ENCODE measurements at places on chromosomes 7 and 10.

DNA sequence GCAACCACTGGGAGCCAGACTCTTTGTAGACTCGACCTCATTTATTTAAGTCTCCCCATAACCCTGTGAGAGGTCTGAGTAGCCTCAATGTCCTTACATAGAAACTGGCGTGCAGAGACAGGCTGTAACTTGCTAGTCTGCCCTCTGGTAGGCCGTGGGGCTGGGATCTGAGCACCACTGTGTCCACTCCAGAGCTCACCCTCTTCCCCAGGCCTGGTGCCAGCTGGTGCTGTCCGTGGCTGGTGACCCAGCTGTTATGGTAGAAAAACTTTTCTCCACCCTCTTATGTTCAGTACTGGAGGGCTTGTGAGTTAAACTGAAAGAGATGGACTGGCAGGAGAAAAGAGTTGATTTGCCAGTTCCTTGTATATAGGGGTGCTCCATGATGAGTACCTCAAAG is 41.9 kb downstream of the ADAMTS14 start:
- DNase-seq = no peak

GRCh38 chr10:75240329-75241076 is 4.7 kb upstream of the COMTD1 start:
- no peak for DNase-seq

- DNase-seq = no peak
These were observed 133.7 kb upstream of the CDK1 start for GRCh38 chr10:60644436-60645130.

DNA sequence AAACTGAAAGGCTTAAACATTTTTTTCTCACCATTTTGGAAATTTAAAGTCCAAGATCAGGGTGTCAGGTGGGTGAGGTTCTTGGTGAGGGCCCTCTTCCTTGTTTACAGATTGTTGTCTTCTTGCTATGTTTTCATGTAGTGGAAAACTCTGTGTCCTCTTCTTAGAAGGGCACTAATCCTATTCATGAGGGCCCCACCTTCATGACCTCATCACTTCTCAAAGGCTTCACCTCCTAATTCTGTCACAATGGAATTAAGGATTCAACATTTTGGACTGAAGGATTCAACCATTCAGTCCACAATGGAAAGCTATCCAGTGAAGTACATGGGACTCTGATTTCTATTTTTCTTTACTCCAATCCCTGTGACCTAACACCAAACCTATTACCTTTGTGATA is 27.3 kb downstream of the MACC1 start:
- no peak for DNase-seq

DNA sequence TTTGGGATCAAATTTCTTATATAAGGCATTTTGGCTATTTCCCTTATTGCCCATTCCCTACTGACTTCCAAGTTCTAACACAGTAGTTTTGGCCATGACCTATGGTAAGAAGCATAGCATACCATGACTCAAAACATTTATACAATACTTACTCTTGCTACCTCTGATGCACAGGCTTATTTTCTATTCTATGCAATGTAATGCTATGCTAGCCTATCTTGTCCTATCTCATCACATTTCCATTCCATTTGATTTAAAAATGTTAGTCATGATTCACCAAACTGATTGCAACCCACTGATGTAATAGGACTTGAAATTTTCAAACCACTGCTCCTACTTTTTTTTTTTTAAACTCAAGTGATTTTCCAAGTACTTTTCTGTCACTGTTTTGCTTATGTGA is 658.5 kb downstream of the TYW1 start:
- DNase-seq = no peak

DNA sequence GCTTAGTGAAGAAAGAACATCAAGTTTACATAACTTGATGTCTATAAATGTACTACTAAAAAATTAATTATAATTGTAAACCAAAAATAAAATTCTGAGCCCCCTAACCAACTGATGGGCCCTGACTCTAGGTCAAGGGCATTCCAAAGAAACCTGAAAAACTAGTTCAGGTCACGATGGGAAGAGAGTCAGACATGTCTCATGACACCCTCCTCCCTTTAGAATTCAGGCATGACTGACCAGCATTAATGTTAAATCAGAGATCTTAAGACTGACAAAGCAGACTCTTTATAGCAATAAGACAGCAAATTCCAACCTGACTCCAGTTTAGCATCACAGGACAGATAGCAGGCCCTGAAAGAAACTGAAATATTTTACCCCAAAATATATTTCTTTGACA is 21.6 kb upstream of the OTUD1 start:
- DNase-seq = no peak

- no peak for DNase-seq
These were observed 30.1 kb downstream of the JCAD start for GRCh38 chr10:30029164-30029871.

DNA sequence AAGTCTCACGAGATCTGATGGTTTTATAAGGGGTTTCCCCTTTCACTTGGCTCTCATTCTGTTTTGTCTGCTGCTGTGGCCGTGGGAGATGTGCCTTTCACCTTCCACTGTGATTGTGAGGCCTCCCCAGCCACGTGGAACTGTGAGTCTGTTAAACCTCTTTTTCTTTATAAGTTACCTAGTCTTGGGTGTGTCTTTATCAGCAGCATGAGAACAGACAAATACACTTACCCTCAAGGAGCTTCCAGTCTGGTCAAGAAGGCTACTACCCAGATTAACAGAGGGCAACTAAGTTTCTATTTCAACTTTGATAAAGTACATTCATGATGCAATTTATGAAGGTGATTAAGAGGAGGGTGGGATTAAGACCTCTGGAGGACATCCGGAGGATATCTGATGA is 13.1 kb downstream of the SMKR1 start:
- DNase-seq = no peak

DNA sequence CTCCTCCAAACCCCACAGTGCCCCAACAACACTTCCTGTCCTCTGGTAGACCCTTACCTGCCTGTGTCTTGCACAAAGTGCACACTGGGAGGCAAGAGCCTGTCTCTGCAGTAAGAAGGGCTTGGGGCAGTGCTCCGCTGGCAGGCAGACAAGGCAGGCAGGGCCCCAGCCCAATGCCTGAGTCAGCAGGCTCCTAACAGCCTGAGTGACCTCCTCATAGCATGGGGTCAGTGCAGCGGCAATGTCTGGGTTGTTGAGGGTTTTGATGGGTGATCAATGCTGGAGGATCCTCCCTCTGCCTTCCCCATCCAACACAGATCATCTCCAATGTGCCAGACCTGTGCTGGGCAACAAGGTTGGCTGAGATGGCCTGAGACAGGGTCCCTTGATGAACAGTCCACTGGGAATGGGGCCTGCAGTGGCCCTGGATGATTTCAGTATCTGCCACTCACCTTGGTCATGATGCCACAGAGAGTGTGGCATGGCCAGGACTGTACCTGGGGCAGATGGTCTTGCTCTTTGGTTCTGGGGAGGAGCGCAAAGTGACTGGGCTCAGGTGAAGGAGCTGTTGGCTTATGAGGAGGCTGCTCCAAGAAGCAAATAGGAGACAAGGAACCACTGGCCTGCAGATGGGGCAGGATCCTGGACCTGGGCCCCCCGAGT is 55.6 kb upstream of the CAMK2B start:
- DNase-seq = no peak

DNA sequence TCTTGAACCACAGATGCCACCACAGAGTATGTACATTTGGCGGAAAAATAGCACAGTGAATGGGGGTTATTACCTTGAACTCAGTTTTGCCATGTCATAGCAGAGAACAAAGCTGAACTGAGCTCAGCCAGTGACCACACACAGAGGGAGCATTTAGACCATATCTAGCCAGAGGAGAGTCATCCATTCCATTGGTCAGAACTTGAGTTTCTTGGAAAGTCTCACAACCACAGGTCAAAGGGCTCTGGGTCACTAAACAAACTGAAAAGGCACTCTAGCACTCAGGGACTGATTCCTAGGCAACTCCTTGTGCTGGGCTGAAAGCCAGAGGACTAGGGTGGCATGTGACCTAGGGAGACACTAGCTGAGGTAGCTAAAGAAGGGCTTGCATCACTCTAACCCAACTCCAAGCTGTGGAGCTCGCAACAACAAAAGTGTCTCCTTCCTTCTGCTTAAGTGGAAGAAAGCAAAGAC is 239.7 kb upstream of the SEMA3D start:
- DNase-seq = no peak

- DNase-seq = no peak
These were observed 31.2 kb downstream of the SMNDC1 start for GRCh38 chr10:110273474-110273873.

DNA sequence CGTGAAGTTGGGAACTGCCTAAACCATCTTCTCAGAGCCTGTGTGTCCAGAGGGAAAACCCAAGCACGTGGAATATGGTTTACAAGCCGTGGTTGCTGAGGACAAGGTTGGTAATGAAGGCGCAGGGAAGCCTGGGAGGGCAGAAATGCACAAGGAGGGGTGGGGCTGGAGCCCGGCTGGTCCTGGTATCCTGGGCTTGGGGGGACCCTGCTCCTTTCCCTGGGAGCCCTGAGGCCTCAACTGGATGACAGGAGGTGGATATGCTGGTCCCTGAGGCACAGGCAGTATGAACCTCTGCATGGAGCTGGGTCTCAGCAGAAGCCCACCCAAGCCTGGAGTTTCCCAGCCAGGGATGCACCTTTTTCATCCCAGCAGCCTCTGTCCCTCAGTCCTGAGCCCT is 80.3 kb upstream of the RET start:
- no peak for DNase-seq

DNA sequence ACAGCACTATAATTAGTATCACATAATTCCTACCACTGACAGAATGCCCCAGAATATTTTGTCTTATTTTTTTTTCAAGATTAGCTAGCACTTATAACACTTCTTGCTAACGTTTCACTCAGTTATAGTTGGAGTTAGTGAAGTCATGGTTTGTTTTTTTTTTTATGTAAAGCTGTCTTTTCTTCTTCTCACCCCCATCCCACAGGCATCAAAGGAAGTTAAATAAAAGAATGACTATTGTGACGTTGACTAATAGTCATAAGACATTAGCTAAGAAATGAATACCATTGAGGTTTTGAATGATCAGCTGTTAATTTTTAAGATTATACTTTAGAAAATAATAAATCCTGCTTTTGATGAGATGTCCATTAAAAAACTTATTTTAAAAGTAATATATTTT is 498.3 kb downstream of the GFRA1 start:
- no peak for DNase-seq

GRCh38 chr7:148172920-148173319 is 417.6 kb upstream of the C7orf33 start:
- no peak for DNase-seq

DNA sequence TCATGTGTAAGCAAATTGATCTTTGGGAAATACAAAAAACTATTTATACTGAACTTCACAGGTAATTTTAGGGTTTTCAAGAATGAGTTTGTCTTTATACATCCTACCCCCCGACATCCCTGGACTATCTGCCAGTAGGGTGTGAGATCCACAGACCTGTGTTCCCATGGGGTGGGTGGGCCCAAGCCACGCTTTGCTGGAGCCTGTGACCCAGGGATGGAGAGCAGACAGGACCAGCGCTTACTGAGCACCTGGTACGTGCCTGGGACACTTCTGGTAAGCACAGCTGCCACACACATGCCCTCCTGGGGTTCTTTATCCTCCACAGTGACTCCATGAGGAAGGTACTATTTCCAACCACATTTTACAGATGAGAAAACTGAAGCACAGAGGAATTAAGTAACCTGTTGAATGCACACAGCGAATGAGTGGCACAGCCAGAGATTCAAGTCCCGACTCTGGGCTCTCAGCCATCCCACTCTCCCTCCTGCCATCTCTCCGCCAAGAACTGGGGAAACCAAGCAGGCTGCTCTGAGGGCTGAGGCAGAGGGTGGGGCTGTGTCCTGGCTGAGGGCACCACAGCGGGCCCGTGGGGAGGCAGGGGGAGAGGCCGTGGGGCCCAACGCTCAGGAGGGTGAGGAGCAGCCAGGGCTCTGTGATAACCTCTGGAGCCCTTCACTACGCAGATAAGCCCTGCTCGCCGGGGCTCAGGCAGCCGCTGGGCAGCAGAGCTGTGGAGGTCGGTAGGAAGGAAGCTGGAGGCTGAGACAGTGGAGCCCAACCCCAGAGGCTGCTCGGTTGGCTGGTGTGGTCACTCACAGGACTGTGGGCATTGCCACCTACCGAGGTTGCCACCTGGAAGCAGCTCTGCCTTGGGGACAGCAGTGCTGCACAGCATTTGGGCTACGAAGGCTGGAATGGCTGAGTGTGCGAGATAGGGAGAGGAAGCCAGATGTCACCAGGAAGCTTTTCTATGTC is 124.2 kb downstream of the ARHGAP22 start:
- no peak for DNase-seq

DNA sequence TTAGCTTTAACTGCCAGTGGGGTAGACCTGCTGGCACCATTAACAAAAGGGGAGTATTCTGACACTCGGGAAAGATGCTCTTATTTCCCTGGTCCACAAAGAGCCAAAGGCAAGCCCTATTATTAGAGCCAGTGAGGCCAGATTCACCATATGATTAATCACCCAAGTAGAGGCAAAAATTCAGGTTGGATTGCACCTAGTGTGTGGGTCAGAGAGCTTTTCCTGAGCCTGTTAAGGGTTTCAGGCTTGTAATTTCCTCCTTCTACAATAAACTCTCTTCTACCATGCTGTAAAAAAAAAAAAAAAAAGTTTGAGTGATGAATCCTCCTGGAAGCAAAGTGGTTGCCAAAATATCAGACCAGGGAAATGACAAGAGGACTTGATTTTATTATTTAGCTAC is 163.5 kb downstream of the MBL2 start:
- DNase-seq = no peak

GRCh38 chr7:116557901-116558300 is 33.1 kb downstream of the CAV1 start:
- no peak for DNase-seq

GRCh38 chr7:76108540-76109233 is 60.8 kb downstream of the MDH2 start:
- peak; percentile 13 for DNase-seq

DNA sequence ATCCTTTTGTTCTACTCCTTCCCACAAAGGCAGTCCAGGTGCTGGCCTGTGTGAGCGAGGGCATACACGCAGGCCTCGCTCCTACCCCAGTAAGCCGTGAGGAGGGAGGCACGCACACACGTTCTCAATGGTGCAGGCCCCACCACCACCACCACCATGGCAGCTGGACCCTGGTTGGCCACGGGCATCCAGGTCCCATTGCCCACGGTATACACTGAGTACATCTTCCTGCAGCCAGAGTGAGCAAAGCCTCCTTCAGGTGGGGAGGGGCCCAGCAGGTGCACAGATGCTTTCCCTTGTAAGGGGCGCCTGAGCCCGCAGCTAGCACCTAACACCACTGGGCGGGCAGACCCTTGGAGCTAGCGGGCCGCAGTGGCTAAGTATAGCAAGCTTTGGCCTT is 373.3 kb upstream of the MKI67 start:
- no peak for DNase-seq

- DNase-seq = no peak
These were observed 47.0 kb downstream of the DENND2A start for GRCh38 chr7:140593672-140593982.

- no peak for DNase-seq
These were observed 4.4 kb downstream of the HIPK2 start for GRCh38 chr7:139773371-139773770.
